Adipocyte (in vitro differentiated cells): ENCODE measurements at places on chromosomes 3 and 15.

DNA sequence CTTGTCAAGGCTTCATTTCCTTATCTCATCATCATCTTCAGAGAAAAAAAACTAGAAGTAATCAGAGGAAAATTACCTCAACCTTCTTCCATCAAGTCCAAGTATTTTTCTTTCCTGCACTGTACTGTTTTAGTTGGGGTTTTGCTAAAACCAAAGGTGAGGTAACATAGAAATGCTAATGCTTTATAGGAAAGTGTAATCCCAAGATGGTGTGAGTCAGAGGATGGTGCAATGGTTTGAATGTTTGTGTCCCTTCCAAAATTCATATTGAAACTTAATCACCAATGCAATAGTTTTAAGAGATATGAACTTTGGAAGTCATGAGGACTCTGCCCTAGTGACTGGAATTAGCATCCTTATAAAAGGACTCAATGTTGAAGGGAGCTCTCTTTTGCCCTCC lies 79.5 kb downstream of the KBTBD8 start:
- DNase-seq = peak; percentile 62

DNA sequence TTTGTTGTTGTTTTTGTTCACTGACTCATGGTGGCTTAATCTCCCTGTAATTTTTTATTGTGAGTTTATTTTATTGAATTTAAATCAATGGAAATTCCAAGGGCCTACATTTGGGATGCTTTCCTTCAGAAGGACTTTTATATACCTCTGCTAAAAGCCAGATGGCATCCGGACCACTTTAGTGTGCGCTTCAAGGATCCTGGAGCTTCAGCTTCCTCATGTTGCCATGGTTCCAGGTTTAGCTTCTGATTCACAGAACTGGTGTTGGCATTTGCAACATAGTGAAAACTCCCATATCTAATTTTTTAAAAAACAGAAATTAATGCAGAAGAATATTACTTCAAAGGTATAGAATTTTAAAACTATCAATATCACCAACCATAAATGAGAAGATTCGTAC lies 8.5 kb upstream of the HACD2 start:
- DNase-seq = no peak

GRCh38 chr15:38058596-38059075 lies 124.2 kb downstream of the TMCO5A start:
- no peak for DNase-seq

DNA sequence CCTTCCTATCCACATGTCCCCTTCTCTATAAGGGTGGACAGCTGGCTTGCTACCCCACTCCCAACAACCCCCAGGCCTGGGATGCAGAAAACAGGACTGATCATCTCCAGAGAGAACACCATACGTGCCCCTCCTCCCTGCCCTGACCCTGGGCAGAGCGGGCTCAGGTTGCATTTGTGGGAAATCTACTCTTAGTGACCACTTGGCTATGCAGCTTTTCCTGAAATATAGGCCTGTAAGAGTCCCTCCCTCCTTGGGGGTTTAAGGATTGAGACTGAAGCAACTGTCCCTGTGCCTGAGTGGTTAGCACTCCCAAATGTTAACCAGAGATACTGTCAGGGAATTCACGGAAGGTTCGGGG lies 11.7 kb downstream of the SH2D7 start:
- no peak for DNase-seq

GRCh38 chr3:65347166-65347565 lies 659.4 kb upstream of the ADAMTS9 start:
- DNase-seq = no peak

GRCh38 chr3:13123765-13124164 lies 50.5 kb upstream of the IQSEC1 start:
- no peak for DNase-seq

DNA sequence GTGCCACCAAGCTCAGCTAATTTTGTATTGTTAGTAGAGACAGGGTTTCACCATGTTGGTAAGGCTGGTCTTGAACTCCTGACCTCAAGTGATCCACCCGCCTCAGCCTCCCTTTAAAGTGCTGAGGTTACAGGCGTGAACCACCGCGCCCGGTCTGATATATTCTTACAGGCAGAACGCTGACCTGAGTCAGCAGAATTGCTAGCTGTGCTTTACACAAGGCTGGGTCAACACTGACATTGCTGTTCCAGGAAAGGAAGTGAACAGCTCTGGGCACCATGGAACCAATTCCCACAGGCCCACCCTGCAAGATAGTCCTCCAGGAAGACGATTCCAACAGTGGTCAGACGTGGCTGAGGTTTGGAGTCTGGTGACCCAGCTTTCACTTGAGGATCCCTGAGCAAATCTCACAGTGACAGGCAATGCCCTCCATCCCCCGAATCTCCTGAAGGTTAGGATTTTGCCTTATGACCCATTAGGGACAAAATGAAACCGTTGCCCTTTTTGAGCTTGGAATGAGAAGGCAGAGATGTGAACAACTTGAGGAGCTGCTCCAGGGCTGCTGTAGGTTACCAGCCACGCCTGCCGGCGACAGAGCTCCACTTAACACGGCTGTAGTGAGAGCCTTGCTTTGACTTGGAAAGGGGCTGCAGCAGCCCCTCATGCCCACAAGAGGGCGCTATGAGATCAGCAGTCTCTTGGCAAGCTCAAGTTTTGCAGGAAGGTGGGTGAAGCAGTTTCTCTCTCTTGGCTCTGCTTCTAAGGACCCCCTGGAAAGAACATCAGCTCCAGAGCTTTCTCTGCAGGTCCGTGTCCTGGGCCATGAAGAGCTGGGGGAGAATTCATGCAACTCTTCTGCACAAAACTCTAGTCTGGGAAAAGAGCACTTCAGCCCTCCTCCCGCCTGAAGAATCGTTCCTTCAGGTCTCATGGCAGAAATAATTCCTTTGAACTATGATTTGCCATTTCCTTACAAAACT lies 74.1 kb downstream of the SENP2 start:
- peak; percentile 88 for DNase-seq
